SK-N-MC (cell line): ENCODE measurements at places on chromosomes 3 and 15.

DNA sequence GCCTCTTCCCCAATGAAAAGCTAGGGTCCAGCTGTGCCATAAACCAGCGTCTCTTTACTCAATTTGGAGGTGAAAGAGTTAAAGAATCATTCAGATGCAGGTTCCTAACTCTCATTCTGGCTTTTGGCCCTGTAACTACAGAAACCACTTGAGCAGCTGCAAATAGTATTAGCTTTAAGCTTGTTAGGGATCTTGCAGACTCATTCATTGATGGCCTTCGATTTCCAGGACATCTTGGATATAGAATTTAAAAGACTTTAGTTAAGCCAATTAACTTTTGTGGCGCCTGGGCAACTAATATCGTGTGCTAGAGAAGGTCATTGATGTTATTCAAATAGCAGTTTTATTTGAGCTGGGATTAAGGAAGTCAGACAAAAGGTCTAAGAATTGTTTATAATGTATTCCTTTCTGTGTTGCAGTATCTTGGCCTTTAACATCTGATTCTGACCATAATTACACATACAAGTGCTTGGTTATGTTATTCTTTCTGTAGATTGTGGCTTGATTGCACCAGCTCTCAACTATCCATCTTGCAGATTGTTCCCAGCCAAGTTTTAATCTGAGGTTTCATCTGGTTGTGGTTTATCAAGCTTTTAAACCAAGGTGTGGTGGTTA, 185.3 kb downstream of the CACNA2D3 start:
- DNase-seq = no peak

GRCh38 chr3:115685097-115685496, 61.8 kb downstream of the GAP43 start:
- no peak for DNase-seq

DNA sequence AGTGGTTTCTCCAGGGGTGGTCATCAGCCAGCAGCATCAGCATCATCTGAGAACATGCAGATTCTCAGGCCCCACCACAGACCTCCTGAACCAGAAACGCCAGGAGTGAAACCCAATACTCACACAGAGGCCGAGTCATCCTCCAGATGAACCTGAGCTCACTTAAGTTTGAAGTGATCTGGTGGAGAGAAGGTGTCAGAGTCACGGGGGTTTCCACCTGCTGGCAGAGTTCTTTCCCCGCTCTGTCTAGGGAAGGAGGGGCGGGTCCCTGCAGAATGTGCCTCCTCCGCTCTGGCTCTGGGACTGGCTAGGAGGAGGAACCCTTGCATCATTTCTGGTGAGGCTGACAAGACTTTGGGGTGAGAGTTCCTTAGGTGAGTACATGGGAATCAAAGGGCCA, 13.3 kb upstream of the KIF23 start:
- no peak for DNase-seq

- DNase-seq = no peak
Observed at GRCh38 chr15:39074341-39074985, 506.4 kb upstream of the THBS1 start.

DNA sequence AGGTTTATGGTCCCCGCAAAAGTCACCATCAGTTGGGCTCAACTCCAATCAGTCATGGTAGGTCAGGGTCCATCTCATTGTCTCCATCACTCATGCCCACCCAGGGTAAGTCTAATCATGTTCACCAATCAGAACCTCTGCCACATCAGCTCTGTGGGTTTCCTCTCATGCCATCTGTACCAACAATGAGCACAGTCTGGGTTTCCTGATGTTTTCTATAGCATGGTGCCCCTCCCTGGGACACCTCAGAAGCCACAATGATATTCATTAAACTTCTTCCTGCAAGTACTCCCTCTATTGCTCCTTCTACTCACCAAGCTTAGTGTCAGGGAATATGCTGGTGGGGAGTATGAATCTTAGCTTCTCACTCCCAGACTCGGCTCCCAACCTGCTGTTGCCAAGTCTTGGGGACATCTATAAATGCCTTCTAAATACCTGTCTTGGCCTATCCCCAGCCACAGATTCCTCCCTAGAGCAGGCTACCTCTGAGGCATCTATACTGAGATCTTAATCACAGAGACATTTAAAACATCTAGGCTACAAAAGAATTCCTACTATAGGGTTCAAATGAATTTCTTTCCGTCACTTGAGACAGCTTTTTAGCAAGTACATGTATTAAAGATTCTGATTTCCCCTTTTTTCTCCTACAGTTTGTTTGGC, 5.0 kb upstream of the CCR2 start:
- no peak for DNase-seq

GRCh38 chr3:48022178-48022577, 6.0 kb upstream of the MAP4 start:
- no peak for DNase-seq

DNA sequence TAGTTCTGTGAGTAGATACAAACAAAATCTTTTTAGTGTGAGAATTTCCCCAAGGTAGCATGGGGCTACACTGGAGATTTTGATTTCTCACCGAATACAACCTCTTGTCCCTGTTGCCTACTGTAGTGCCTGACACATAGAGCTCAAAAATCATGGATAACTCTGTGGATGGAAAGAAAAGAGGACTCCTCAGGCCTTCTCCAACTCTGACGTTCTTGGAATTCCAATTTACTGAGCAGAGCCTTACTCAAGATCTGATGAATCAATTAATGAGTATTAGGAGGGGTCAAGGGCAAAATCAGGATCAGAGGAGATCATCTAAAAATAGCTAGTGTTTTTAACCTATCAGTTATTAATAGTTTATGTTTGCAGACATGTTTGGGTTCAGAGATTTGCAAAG, 46.7 kb upstream of the PYDC2 start:
- no peak for DNase-seq

- DNase-seq = no peak
Observed at GRCh38 chr15:78052001-78052401, 25.5 kb downstream of the TBC1D2B start.

GRCh38 chr15:52306270-52306669, 10.7 kb upstream of the MYO5C start:
- no peak for DNase-seq

GRCh38 chr3:129413687-129414506, 14.5 kb downstream of the EFCAB12 start:
- no peak for DNase-seq

GRCh38 chr3:72739531-72740466, 108.4 kb downstream of the SHQ1 start:
- no peak for DNase-seq

DNA sequence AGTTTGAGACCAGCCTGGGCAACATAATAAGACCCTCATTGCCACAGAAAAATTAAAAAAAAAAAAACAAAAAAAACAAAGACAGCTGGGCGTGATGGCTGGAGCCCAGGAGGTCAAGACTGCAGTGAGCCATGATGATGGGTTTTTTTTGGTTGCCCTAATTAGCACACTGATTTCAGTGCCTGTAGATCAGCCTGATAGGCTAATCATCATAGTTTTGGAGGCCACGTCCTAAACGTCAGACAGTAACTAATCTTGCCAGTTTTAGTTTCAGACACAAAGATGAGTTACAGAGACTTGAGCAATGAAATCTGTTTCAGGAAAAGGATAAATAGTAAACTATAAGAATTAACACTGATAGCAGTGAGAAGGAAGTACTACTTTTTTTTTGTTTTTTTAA, 55.4 kb downstream of the LRCH3 start:
- no peak for DNase-seq

DNA sequence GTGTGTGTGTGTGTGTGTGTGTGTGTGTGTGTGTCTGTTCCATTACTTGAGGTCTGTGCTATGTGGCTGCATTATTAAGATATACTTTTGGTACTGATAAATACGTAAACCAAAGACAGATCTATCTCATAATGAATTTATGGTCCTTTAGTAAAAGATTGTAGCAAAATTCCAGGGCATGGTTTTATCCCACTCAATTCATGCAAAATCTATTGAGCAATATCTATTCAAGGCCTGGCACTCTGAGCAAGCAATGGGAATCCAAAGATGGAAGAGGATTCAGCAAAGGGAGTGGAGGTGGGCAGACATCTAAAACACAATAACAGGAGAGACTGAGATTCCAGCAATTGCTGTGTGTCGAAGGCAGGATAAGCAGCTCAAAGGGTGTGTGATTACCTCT, 86.8 kb downstream of the RFTN1 start:
- DNase-seq = no peak

DNA sequence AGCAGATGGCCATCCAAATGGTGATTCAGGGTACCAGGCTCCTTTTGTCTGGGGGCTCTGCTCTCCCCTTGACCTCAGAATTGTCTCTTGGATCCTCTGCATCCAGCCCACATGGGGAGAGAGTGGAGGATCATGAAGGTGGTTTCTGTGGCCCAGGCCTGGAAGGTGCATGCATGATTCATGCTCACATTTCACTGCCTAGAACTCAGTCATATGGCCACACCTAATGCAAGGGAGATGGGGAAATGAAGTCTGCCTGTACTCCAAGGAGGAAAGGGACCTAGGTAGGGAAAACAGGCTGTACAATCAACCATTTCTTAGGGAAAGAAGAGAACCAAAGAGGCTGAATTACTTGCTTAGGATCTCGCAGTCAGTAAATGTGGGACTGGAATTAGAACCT, 15.1 kb downstream of the HRG start:
- no peak for DNase-seq

- no peak for DNase-seq
Observed at GRCh38 chr3:159166899-159167586, 365.2 kb downstream of the MFSD1 start.

GRCh38 chr3:20140881-20141280, 45.1 kb downstream of the SGO1 start:
- DNase-seq = no peak

DNA sequence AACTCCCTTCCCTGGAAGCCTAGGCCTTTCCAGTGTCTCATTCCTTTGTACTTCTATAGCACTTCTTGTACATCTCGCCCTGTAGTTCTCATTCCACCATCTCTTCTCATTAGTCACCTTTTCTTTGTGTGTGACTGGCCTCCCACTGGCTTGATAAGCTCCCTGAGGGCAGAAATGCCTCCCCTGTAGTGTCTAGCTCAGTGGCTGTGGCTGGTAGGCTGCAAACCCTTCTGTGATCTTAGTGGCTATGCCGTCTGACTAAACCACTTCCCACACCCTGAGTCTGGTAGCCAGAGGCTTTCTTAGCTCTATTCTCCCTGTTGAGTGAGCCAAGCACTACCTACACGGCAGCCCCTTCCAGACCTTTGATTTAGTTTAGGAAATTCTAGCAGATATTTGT, 24.4 kb upstream of the TNFAIP8L3 start:
- no peak for DNase-seq

DNA sequence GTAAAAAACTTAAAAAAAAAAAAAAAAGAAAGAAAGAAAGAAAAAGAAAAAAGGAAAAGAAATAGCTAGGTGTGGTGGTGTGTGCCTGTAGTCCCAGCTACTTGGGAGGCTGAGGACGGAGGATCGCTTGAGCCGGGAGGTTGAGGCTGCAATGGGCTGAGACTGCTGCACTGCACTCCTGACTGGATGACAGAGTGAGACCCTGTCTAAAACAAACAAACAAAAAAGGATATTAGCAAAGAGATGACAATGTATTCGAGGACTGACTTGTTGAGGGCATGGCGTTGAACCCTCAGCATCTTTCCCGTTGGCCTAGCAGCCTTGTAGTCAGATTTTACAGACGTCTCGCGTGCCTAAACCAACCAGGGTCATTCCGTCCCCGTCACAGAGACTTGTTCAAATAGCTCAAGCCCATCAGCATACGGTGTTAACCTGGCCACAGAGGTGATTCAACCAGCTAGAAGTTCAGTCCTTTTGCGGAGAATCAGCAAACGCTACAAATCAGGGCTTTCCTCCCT, 528 bp upstream of the NIT2 start:
- no peak for DNase-seq

GRCh38 chr15:81064253-81064652, 63.5 kb downstream of the TLNRD1 start:
- no peak for DNase-seq

DNA sequence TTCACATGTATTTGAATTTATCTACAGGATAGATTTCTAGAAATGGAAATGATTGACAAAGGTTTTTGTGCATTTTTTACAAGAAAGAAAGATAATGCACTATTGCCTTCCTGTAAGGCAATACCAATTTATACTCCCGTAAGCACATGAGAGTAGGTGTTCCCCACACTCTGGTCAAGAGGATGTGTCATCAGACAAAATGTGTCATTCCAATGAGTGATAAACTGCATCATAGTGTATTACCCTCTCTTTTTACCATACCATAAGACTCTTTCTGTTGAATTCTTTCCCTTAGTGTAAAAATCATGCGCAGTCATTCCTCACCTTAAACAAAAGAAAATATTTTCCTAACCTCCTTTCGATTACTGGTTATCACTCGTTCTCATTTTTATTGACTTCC, 251.0 kb downstream of the ROBO1 start:
- no peak for DNase-seq

DNA sequence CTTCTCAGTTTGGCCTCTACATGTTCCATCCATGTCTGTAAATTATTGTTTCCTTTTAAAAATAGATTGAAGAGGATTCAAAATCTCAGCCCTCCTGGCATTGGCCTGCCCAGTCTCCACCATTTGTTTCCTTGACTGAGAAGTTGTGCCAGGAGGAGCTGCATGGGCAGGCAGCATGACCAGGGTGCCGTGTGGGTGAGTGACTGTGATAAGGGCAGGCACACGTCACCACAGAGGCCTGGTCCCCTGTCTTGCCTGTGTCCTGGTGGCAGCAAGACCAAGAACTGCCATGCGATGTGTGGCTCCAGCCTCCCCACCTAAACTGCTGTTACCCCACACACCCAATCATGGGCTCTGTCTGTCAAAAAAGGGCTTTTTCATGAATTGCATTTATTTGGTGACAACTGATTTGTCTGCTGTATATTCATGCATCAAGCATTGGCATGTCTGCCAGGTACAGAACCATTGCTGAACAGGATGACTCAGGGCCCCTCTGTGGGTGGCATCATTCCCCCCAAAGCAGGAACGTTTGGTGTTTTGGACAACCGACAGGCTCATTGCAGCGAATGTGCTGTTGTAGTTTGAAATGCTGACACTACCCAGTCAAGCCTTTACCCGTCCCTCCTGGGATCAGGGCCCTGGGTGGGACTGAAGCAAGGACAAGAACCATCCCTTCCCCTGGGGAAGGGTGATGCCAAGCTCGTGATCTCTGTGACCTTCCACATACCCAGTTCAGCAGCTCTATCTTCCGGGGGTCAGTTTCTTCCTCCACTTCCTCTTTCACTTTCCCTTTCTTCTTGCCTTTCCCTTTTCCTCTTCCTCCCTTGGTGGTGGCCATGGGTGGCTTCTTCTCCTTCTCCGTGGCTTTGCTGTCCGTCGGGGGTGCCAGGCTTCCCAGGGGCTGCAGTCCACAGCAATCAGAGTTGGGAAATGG, 51.6 kb downstream of the TRPM1 start:
- no peak for DNase-seq

GRCh38 chr3:154427685-154428285, 2.2 kb downstream of the GPR149 start:
- no peak for DNase-seq

GRCh38 chr3:17399586-17399985, 342.8 kb downstream of the TBC1D5 start:
- no peak for DNase-seq
